ENCODE measurements at places on chromosomes 1 and 21.

DNA sequence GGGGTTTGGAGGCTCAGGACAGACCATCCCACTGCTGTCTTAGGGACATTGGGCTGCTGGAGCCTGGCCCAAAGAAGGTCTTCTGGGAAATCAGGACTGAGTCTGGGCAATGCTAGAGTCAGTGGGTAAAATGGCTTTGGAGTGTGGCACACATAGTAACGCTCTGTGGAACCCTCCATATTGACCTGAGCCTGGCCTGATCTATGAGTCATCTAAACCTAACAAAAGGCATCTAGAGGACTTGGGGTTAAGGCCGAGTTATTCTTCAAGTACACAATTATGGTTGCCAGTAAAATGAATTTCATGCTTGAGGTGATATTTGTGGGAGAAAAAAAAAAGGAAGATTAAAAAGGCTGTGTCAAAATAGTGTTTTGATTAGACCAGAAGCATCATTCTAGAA lies 77.7 kb downstream of the ST6GALNAC5 start:
- no peak for DNase-seq

GRCh38 chr1:68036946-68037345 lies 13.5 kb downstream of the DIRAS3 start:
- no peak for DNase-seq

GRCh38 chr1:116508984-116509980 lies 61.5 kb downstream of the CD58 start:
- DNase-seq: peak; percentile 79

DNA sequence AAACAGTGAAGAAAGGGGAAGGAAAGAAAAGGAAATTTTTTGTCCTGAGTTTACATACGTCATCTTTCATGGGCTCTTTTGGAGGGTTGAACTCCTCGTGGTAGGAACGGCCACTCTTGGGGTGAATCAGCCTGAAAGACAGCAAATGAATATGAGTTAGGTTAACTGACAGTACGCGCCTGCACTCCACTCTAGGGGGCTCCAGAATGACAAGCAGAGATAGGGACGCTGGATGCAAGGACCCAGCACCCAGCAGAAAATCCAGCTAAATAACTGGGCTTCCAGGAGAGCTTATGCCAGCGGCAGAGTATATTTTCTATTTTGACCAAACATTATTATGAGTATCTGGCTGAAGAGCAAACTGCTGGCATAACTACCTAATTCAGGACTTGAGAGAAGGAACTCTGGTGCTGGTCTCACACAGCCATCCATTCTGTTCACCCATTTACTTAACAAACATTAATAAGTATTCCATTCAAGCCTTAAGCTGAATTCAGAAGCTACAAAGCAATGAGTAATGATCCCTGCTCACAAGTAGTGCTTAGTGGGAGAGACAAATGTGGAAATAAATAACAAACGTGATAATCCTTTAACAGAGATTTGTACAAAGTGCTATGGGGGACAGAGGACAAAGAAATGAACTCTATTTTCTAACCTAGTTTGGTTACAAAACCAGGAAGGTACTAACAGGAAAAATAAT lies 22.1 kb downstream of the AK2 start:
- DNase-seq: no peak

DNA sequence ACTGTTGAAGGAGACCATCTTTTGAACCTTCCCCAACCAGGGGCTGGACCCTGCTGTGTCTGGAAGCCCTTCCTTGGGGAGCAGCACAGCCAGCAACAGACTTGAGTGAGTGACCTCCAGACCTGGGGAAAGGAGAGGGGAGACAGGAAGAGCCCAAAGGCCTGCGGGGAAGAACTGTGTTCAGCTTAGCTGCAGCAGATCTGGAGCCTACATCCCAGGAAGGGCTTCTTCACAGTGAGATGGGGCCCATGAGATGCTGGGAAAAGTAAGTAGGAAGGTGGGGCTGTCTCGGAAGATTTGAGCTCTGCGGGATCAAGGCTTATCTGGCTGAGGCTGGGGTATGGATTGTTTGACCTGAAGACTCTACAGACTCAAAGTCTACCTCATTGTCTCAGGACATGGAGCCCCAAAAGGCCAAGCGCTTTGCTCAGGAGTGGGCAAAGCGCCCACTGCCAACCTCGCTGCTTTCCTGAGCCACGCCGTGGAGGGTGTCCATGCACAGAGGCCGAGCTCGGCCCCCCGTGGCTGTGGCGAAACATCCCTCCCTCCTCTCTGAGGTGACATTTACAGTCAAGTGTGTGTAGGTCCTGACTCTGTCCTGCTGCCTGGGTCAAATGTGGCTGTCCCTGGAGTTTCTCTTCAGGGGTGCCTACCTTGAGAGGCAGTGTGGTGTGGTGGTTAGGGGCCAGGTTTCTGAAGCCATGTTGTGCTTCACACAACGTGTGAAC lies 24.5 kb downstream of the SPOCD1 start:
- DNase-seq: no peak

DNA sequence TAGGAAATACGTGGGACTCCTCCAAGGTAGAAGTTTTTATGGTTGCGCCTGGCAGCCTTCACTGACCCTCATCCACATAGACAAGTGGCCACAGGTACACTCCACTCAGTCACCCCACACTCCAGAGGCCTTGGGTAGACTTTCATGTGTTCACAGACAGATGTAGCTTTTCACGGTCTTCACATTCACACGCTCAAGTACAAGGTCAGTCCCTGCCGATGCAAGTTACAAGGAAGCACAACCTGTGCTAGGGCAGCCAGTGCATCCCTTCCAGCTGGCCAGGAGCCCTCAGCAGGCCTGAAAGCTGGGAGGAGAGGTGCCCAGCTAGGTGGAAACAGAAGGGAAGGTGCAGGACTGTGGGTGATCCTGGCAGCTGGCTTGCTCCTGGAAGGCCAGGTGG lies 55.5 kb upstream of the FAM20B start:
- no peak for DNase-seq

GRCh38 chr1:198151688-198152087 lies 5.1 kb upstream of the NEK7 start:
- DNase-seq: no peak

GRCh38 chr1:94629259-94630181 lies 88.0 kb upstream of the F3 start:
- DNase-seq: no peak

- no peak for DNase-seq
Measured at GRCh38 chr1:189678779-189679178, 798.9 kb downstream of the BRINP3 start.

GRCh38 chr1:179881642-179882252 lies 338 bp upstream of the TOR1AIP1 start:
- DNase-seq: peak; percentile 92

- peak; percentile 79 for DNase-seq
Measured at GRCh38 chr21:38352536-38353219, 95.9 kb downstream of the KCNJ15 start.

DNA sequence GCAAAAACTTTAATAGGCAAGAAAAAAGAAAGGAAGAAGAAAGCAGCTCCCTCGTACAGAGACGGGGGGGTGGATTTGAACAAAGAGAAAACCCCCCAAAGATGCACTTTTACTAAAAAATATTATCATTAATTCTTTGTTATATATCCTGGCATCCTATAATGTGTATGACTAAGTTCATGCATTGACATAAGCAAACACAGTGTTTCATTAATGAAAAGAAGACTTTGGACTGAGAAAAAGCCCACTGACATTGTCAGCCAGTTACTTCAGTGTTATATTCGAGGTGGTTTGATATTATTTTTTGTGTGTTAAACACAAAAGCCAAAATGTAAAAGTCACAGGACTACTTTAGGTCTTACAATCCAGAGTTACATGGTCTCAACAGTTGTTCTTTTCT lies 110.1 kb upstream of the DPYD start:
- no peak for DNase-seq

DNA sequence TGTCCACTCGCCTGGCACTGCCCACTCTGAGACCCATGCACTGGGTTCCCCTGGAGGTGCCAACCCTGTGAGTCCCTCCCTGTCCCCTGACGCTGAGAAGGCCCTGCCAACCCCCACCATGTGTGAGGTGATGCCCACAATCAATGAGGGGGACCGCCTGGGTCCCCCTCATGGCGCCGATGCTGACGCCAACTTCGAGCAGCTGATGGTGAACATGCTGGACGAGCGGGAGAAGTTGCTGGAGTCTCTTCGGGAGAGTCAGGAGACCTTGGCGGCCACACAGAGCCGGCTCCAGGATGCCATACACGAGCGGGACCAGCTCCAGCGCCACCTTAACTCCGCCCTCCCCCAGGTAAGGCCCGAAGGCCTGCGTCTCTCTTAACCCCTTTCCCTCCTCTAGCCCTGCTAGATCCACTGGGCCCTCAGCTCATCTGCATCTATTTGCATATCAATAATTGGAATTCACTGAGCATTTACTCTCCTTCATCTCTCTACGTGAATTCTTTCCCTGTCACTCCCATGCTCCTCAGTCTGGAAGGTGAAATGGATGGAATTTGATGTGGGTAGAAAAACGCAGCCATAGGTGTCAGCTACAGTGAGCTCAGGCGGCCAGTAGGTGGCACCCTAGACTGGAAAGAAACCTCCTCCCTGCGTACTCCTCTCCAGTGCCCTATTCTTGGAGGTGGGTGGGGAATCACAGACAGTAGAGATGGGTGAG lies 12.8 kb downstream of the PPFIA4 start:
- peak; percentile 41 for DNase-seq

GRCh38 chr1:182210417-182210816 lies 148.9 kb upstream of the ZNF648 start:
- DNase-seq: no peak

DNA sequence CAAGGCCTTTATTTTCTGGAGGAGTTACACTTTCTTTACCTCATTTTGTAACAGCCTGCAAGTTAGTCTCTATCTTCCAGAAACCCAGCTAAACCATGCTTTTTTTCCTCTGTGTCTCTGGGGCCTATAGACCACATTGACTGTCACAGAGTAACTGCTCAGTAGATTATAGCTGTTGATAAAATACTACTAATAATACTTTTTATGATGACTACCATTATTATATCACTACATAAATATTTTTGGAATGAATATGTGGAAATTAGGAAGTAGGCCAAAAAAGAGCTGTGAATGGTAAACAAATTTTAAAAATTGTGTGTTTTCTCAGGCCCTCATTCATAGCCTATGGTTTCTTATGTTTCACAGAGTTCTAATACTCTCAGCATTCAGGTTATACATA lies 233.1 kb upstream of the USP24 start:
- no peak for DNase-seq

- no peak for DNase-seq
Measured at GRCh38 chr1:17210176-17210575, 5.2 kb downstream of the PADI1 start.

GRCh38 chr1:85815906-85816305 lies 107.7 kb upstream of the ZNHIT6 start:
- DNase-seq: no peak

DNA sequence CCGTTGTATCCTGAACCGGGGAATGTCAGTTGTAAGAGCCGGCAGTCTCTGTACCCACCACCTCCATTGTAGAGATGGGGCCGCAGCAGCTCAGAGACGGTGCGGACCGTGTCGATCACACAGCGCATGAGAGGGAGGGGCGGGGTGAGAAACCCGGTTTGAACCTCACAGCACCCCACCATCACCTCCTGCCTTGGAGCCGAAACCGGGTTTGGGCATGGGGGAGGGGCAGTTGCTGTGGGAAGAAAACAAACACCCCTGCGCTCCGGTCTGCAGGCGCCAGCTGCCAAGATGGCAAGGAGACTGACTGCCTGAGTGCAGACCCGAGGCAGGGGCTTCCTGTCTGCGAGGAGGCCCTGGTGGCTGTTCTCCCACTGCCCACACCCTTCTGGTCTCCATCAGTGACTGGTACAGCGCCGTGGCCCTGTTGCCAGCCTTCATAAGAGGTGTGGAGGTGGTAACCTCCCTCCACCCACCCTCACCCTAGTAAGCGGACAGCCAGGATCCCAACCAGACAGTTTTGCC lies 69.2 kb upstream of the SSBP3 start:
- no peak for DNase-seq

DNA sequence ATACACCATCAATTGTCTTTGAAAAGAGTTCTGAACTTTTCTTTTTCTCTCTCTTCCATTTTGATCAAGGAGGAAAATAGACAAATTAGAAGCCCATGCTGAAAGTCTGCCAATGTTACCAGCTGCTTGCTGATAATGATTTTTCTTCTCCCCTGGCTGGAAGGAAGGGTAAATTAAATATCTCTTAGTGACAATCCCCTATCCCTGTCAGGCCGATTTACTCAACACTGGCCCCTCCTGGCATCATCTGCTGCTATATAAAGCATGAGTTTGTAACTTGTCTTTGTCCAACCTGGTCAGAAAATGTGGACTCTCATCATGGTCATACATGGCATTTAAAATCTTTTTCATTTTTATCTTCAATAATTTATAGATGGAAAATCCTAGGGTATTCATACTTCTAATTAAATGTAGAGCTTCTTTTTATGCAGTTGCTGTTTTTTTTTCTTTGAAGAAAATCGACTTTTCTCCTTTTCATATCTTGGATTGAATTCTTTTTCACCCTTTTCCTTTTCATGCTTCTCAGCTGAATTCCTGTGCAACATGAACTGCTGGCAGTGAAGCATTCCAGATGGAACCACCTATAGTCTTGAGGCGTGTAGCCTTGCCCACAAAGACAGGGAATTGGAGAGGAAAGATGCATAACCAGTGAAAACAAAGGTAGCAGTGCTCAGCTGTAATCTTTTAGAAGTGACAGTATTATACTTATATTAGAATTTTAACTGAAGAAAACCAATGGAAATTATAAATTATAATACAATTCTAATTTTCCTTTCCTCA lies 214.7 kb upstream of the PTGFR start:
- DNase-seq: no peak

GRCh38 chr1:166297993-166298392 lies 131.2 kb upstream of the FAM78B start:
- no peak for DNase-seq

DNA sequence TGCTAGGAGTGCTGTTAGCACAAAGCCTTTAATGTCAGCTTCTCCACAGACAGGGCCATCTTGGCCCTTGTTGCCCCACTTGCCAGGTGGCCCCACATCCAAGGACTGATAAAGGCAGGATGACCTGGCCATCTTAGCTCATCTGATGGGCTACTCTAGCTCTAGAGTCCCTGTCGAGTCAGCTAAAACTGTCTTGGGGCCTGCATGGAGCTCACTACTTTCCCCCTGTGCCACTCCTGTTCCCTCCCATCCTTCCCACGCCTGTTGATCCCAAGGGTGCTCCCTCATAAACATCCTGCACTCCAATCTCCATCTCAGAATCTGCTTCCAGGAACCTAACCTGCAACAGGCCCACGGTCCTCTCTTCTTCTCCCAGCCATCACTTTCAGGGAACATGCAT lies 652 bp upstream of the GPX7 start:
- DNase-seq: no peak
